GM23338 (cell line): ENCODE measurements at places on chromosomes 11 and 22.

DNA sequence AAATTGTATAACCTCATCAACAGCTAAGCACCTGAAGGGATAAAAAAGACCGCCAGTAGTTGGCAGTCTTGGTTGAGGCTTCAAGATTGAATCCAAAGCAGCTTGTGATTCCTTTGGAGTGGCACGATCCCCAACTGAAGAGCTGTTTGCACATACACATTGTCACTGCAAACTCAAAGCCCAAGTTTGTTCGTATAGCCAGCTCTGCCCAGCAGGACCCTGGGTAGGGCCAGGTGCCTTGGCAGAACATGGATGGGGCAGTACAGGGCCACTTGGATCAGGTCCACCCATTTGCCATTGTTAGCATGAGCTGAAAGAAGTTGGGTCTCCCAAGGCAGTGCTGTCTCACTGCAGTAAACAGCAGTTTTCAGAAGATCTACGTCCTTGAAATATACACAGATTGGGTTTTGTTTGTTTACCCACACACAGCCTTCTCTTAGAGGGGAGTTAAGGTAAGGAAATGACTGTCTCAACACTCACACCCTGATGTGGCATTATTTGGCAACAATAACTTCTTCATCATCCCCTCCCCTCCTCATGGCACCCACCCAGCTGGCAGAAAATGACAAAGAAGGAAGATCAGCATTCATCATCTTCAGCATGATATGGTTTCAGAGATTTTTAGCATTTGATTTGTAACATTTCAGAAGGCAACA, 132.9 kb downstream of the COMMD9 start:
- DNase-seq: peak; percentile 20

DNA sequence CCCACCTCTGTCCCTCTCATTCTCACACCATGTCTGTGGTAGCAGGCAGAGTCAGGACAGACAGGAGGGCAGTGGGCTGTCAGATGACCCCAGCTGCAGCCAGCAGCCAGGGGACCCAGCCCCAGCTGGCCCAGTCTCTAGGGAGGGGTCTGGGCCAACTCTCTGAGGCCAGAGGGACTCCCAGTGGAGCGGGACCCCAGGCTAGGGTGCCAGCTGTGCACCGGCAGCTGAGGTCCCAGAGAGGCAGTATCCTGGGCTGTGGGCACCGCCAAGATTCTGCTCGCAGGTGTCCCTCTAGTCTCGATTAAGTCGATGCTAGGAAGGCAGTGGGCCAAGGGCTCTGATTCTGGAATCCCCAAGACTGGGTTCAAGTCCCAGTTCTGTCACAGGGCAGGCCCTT, 16.7 kb upstream of the FADD start:
- DNase-seq: no peak

GRCh38 chr11:45045683-45046471, 95.2 kb upstream of the TP53I11 start:
- no peak for DNase-seq

- DNase-seq: no peak
Measured at GRCh38 chr11:62137276-62137861, 13.6 kb downstream of the INCENP start.

- DNase-seq: peak; percentile 72
Measured at GRCh38 chr11:23540101-23540561, 679.9 kb upstream of the CCDC179 start.

DNA sequence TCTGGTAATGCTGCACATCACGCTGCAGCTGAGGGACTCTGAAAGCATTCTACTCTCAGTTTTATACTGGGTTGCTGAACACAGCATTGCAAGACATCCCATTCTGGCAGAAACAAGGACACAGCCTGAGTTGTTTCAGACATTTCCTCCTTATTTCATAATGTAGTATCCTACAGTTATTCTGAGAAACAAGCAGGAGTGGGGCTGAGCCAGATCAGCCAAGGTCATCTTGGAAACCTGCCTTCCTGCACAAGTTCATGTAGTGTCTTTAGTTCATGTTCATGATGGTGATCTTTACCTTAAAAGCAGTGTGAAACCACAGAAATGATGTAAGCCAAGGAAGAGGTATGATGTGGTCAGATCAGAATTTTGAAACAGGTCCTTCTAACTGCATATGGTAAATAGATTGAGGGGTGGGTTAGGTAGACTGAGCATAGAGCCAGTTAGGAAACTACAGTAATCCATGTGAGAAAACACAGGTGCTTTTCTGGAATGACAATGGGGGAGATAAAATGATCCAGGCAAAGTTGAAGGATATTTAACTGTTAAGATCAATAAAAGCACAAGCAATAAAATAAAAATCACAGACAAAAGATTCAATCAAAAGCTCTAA, 1686.8 kb downstream of the LRRC4C start:
- DNase-seq: no peak

DNA sequence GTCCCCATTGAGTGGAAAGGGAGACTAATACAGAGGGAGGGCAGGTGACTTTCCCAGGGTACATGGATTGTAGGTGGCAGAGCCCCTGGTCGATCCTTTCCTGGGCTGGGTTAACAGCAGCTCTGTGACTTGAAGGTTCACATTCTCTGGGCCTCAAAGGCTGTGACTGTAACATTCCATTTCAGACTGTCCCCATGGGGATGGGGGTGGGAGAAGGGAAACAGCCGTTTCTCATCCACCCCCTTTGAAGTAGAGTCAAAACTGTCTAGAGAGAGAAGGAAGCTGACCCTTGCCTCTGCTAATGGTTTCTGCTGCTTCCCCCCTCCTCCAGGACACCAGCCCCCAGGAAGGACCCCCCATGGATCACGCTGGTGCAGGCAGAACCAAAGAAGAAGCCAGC, 19.2 kb downstream of the MICALL1 start:
- no peak for DNase-seq
